CD8-positive, alpha-beta memory T cell (primary cell): ENCODE measurements at places on chromosomes 4 and X. TPM values are rescaled to one million over a fixed set of nuclear protein-coding genes. Genes with fewer than 3 reads are reported as not detected.

DNA sequence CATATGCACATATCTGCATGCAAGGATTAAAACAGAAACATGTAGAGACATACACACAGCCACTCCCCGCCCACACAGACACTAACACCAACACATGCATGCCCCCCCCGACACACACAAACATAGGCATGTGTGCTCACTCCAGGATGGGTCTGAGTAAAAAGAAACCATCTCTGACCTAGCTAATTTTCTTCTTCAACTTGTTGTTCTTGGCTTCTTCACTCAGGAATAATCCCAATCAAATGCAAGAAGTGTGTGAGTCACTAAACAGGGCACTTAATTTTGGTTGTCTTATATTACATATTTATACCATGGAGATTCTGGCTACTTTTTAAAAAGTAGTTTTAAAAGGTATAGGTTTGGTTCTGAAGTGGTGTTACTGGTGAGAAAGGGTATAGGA, 28.3 kb downstream of the ENOX2 start:
- no peaks in the 10 kb centered on the region for H3K36me3 ChIP-seq
- no peaks in the 10 kb centered on the region for H3K4me1 ChIP-seq
- no peak overlapping the region for H3K27ac ChIP-seq
- DNase-seq: no peak
- no peaks in the 10 kb centered on the region for H3K27me3 ChIP-seq

Gene IRS4
- not detected for total RNA-seq

GRCh38 chr4:141339966-141340365, 119.3 kb downstream of the ZNF330 start:
- H3K27me3 ChIP-seq: no peaks in the 10 kb centered on the region
- DNase-seq: no peak
- H3K27ac ChIP-seq: no peak overlapping the region
- no peak overlapping the region for H3K4me3 ChIP-seq
- no peaks in the 10 kb centered on the region for H3K4me1 ChIP-seq
- H3K36me3 ChIP-seq: no peaks in the 10 kb centered on the region

Gene XAGE3
- not detected for total RNA-seq

DNA sequence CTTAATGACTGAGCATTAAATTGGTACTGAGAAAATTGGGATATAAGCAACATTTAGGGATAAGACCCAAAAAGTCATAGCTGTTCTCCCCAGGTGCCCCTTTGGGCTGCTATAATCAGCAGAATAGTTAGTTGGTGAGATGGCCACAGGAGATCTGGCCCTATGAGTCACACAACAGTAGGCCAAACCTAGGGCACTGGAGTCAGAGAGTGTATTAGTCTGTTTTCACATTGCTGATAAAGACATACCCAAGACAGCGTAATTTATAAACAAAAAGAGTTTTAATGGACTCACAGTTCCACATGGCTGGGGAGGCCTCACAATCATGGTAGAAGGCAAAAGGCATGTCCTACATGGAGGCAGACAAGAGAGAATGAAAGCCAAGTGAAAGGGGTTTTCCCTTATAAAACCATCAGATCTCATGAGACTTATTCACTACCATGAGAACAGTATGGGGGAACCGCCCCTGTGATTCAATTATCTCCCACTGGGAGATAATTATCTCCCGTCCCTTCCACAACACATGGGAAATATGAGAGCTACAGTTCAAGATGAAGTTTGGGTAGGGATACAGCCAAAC, 338.3 kb upstream of the NR3C2 start:
- no peaks in the 10 kb centered on the region for H3K27me3 ChIP-seq
- no peaks in the 10 kb centered on the region for H3K36me3 ChIP-seq
- no peaks in the 10 kb centered on the region for H3K4me1 ChIP-seq
- no peak overlapping the region for H3K27ac ChIP-seq

GRCh38 chr4:52982255-52982945, 120.3 kb downstream of the RASL11B start:
- no peaks in the 10 kb centered on the region for H3K36me3 ChIP-seq
- H3K27me3 ChIP-seq: no peaks in the 10 kb centered on the region
- no peak overlapping the region for H3K27ac ChIP-seq
- H3K4me3 ChIP-seq: no peak overlapping the region
